CD4-positive, alpha-beta T cell treated with Interleukin-12 subunit alpha and Interleukin-12 subunit beta, for 1 hour (primary cell): ENCODE measurements at places on chromosomes 3 and 15.
A peak's percentile ranks its signal among the peaks of the same experiment; 100 is the strongest.

DNA sequence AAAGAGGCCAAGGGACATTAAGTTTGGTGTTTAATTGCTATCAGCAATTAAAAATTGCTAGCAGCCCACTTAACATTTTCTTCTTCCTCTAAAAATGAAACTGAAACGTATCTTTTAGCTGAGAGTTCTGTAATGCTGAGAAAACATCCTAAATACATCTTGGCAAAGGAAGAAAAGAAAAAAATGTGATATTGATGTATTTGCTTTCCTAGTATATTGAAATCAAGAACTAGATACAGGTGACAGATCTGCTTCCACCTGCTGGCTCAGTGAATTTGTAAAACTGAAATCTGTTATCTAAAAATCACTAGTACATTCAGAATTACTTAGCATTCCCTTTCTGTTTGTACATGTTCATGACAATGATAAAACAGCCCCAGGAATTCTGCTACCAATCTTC lies 283.2 kb downstream of the ZBTB20 start:
- DNase-seq = peak; percentile 3

- no peak for DNase-seq
Observed at GRCh38 chr3:197882586-197882985, 67.4 kb upstream of the RPL35A start.

- DNase-seq = no peak
Observed at GRCh38 chr3:120678984-120679383, 3.1 kb downstream of the HGD start.

DNA sequence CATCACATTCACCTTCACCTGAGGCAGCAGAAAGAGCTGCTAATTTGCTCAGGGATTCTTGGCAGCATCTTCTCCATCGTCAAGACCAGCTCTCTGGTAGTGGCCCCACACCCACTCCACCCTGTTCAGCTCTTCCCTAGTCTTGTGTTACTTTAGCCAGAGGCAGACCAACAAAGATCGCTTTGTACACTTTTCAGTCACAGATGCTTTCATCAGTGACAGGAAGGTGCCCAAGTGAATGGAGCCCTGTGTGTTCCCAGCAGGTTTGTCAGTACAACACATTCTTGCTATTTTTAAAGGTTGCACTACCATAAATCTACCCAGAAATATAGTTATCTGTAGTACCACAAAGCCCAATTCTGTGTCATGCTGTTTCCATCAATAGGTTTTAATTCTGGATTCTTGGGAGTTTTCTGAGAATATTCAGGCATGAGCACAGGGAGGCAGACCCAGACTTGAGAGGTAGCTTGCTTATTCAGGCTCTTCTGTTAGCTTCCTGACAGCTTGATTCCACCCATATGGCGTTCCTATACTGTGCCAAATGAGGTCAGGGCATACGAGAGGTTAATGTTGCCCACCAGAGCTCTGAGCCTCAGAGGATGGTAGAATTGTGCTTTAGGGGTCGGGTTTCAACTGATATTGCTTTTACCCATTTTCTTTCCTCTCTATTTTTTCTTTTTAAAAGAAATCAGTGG lies 109.8 kb upstream of the MANF start:
- no peak for DNase-seq

GRCh38 chr3:9976721-9977709 lies 9.6 kb downstream of the EMC3 start:
- no peak for DNase-seq

DNA sequence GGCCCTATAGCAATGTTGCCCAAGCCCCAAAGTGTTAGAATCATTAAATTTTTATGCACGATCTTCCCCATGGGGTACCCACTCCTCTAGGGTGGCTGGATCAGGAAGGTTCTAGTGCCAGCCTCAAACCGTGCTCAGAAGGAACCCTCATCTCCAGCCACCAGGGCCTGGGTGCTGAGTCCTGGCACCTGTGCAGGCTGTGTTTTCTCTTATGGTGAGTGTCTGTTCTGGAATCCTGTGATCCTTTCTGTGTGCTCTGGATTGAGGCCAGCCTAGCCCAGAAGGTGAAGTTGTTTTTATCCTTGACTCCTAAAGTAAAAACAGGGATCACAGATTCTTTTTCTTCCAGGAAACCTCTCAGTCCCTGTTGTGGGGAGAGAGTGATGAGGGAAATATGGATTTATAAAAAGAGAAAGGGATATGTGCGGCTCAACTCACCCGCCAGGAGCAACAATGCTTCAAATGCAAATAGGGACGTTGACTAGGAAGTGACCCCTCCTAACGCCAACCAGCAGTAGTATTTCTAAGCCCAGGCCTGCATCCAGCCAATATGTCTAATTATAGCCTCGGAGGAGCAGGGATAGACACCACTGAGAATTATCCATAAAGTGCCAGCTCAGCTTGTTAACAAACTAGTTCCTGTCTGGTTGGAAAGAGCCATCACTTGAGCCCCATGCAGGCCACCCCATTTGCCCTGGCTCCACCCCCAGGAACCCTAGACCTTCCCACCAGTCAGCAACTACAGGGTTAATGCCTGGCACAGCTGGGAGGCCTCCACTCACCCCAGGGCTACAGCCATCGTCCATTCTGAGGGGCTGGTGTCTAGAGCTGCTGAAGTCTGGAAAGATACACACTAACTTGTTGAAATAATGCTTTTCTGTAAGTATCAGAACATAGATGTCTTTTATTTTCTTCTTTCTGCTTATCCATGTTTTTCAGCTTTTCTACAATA lies 513.5 kb upstream of the PROK2 start:
- DNase-seq = no peak

- DNase-seq = no peak
Observed at GRCh38 chr3:188278717-188279324, 124.9 kb downstream of the LPP start.

DNA sequence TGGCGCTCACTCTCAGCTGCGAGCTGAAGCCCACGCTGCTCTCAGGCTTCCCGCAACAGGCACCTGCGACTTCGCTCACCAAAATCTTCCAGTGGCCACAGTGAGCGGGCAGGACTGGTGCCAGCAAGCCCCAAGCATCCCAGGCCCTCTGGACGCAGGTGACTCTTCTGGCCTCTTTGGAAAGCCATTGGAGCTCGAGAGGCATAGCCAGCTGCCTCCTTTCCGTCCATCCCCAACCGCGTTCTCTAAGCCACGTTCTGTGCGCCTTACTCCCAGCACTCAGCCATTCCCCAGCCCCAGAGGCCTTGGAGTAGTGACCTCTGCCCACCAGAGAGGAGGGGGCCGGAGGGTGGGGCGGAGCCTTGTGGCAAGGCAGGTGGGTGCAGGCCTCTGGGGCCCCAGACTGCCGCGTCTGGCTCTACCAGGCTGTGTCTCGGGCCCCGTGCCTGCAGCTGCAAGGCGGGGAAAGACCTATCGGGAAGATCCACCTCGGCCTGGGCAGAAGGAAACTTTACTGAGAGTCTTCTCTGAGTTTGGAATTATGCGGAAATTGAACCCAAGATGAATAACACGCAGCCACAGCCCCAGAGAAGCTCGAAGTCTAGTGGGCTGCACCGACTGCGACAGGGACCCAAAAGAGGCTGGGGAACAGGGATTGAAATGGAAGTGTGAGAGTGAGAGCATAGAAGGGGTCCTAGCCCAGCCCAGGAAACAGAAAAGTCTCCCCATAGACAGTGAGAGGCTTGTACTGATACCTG lies 3.6 kb upstream of the SOX14 start:
- DNase-seq = no peak

DNA sequence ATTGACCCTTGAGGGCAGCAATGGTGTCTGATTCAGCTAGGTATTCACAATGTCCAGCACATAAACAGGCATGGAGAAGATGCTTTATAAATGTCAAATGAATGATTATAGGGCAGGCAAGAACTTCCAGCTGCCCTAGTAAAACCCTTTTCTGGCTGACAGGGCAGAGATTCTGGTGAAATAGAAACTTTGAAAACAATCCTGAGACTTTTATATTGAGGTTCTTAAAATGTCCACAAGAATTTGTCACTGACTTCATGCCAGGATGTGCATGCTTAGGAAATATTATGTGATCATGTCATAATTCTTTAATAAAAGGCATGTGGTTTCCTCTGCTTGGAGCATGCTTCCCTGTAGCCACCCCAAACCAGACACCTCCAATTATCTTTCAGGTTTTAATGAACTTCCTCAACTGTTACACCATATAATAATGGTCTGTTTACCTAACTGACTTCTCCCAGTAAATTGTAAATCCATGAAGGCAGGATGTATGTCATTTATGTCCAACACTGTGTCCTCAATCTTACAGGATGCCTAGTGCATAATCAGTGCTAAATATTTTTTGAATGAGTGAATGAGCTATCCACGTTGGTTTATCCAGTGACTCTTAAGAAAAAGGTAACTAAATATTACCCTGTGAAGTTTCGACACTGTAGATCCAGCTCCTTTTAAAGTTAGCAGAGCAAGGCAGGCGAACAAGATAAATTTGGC lies 43.4 kb upstream of the CLRN1 start:
- no peak for DNase-seq

GRCh38 chr3:88767746-88768145 lies 339.7 kb upstream of the EPHA3 start:
- DNase-seq = no peak

DNA sequence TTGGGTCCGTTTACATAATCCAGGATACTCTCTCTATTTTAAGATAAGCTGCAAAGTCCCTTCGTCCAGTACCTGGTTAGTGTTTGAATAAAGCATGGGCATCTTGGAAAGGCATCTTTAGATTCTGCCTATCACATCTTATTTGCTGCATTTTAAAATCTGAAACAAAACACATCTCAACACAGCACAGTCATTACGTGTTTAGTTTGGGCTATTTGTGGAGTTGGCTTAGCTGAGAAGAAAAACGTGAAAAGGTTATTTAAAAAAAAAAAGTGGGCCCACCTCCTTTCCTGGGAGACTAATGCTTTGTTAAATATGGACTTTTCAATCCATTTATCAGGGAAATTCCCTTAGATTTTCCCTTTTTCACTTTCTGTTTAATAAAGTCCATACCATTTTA lies 174.5 kb upstream of the WNT5A start:
- DNase-seq = no peak

- DNase-seq = no peak
Observed at GRCh38 chr3:99167071-99167470, 265.6 kb upstream of the DCBLD2 start.

- DNase-seq = no peak
Observed at GRCh38 chr15:43250785-43251184, 15.9 kb downstream of the TGM5 start.

- DNase-seq = no peak
Observed at GRCh38 chr3:151395806-151396205, 11.3 kb upstream of the P2RY12 start.

- DNase-seq = no peak
Observed at GRCh38 chr15:98002419-98002818, 41.9 kb downstream of the ARRDC4 start.

DNA sequence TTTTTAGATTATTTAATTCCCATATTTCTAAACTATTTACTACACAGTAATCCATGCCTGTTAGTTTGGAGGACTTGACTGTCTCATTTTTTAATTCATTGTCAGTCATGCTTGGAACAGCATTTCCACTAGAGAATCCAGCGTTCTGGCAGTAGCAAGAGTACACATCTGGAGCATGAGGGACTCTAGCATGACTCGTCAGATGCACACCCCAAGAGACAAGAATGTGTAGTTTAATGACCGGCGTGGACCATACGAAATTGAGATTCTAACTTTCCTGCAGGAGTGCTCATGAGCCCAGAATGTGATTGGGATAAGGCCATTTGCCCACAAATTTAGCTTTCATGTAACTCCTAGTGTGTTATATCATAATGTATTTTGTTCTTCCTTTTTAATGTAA lies 48.9 kb downstream of the ASB7 start:
- DNase-seq = no peak

- DNase-seq = no peak
Observed at GRCh38 chr3:5974630-5975322, 787.3 kb downstream of the EDEM1 start.

DNA sequence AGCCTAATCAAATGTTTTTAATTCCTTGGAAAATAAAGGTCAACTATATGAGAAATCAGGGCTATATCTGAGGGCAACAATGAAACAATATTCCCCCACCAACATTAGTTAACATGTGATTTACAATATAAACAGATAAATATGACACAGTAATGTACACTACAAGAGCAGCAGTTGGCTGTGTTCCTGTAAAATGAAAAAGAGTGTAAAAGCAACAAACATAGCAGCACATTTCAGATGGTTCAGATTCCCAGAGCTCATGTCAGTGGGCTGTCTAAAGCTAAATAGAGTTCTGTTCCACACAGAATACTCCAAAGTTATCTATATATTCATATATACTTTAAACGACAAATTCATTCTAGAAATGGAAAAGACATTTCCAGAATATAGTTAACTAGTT lies 42.6 kb downstream of the ANKRD28 start:
- no peak for DNase-seq

DNA sequence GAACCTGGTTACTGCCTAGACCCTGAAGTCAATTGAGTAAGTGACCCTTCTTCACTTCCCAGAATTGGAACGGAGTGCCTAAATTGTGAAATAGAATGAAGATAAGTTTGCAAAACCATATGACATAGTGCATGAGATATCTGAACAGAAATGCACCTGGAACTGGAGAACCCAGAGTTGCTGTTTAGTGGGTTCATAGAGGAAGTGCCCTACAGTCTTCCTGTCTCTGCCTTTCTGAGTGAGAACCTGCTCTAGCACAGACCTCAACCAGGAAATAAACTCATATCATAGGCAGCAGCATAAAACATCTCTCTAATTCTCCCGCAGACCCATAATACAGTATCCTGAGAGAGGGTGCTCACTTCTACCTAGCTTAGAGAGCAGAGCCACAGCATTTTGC lies 82.9 kb downstream of the EOMES start:
- peak; percentile 47 for DNase-seq

- no peak for DNase-seq
Observed at GRCh38 chr3:130342821-130343661, 2.4 kb upstream of the COL6A5 start.

GRCh38 chr15:22839046-22839695 lies 705 bp downstream of the NIPA2 start:
- peak; percentile 9 for DNase-seq

DNA sequence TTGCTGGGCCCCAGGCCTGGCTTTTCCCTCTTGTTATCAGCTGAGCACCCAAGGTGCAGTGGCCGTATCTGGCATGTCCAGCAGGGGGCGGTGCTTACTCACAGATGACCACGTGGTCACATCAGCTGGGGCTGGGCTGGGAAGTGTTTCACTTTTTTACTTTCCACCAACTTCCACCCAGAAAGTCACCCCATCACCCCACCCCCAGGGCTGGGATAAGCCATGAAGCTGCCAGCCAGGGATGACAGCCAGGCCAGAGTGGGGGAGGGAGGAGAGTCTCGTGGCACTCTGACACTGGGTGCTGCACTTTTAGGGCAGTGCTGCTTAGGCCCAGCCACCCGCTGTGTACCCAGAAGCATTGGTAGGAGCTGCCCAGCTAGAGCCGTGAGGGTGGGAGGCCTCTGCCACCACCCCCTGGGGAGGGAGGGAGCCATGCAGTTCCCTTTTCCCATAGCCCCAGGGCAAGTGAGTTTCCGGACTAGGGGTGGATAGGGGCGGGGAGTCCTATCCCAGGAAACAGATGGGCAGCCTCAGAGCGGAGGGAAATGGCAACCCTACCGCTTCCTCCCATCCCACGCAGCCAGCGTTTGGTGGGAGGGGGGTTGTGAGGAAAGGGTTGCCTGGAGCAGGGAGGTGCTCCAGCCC lies 6.1 kb downstream of the PPCDC start:
- DNase-seq = peak; percentile 86

GRCh38 chr3:183006396-183007002 lies 26.2 kb upstream of the DCUN1D1 start:
- DNase-seq = no peak
